ENCODE measurements at places on chromosomes 2 and 18.

GRCh38 chr18:45303026-45303425 is 312.2 kb upstream of the SLC14A2 start:
- no peak for DNase-seq

- DNase-seq, result no peak
Observed at GRCh38 chr18:13641551-13642439, 84.6 kb downstream of the FAM210A start.

- DNase-seq, result no peak
Observed at GRCh38 chr2:178514664-178515063, 34.4 kb downstream of the PLEKHA3 start.

GRCh38 chr2:205403244-205403825 is 279.0 kb upstream of the NRP2 start:
- DNase-seq, result peak; percentile 27

DNA sequence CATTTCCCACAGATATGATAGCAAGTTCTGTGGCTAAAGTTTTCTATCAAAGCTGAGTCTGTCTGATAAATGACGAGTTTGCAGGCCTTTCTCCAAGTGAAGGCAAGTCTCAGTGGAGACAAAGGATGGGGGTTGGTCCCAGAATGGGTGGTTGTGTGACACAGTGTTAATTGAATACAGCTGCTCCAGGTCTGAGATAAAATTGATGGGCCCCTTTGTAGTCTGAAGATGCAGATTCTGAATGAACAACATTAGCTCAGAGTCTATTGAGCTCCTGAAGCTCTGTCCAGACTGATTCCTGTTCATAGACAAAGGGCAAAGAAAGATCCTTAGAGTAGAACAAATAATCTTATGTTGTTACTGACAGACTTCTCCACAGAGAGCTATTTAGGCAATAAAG is 296.9 kb upstream of the CYRIA start:
- no peak for DNase-seq

DNA sequence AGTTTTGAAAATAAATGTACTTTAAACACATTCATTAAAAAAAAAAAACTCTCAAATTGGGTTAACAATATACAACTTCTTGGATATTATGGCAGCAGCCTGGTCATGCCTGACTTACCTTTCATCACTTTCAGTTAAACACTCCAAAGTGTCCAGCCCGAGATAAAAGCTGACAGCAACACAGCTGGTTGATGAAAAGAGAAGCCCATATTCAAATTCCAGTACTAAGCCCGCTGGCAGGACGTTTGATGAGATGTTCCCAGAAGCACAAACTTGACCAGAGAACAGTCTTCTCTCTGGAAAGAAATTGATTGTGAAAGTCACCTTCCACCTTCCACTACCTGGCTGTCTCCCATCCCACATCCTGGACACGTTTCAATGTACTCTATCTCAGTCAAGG is 586.3 kb downstream of the TDRD15 start:
- no peak for DNase-seq

- no peak for DNase-seq
Observed at GRCh38 chr2:84939426-84940087, 31.4 kb upstream of the KCMF1 start.

DNA sequence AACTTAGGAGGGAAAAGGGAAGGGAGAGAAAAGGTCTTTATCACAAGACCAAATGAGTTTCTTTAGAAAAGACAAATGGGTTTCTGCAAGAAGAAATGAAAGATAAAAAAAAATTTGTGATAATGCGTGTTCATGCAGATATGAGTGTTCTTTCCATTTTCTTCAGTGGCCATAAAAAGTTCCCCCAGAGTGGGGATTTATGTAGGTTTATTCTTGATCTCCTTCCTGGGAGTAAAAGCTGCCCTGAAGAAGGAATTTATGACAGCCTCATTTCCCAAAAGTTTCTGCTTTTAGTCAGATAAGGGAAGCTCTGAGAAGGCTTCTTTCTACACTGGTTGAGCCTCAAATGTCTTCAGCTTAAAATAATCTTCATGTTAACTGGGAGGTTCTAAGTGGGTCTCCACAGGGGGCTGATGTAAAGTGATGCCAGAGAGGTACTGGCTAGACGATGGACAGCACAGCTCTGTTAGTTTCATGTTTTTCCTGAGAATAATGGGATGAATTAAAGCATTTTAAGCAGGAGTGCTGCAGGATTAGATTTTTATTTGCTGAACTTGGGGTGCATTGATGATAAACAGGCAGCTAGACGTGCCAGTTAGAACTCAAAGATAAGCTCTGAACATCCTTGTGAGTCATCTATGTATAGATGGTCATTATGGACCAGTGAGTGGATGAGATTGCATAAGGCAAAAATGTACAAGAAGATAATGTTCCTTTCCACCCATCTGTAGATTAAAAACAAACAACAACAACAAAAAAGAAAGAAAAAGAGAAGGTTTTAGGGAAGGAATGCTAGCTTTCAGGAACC is 99.4 kb upstream of the MSH2 start:
- DNase-seq, result no peak

- no peak for DNase-seq
Observed at GRCh38 chr2:26666671-26667070, 25.5 kb upstream of the CIB4 start.

GRCh38 chr2:201275069-201275468 is 14.7 kb downstream of the CASP8 start:
- no peak for DNase-seq

- no peak for DNase-seq
Observed at GRCh38 chr2:72712977-72713376, 112.9 kb downstream of the EXOC6B start.

- peak; percentile 1 for DNase-seq
Observed at GRCh38 chr2:71348302-71348701, 16.7 kb downstream of the ZNF638 start.

DNA sequence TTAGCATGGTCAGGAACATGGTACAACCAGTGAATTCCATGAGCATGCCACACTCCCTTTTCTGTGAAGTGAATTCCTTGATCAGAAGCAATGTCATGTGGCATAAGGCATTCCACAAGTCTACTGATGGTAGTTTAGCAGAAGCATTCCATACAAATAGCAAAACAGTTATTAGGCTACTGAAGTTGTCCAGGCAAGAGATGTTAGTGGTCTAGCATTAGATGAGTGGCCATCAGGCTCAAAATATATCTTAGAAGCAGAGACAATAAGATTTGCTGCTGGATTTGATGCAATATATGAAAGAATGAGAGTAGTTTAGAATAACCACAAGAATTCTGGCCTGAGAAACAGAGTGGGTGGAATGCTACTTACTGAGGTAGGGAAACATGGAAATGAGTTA is 355.3 kb upstream of the NRXN1 start:
- peak; percentile 72 for DNase-seq

DNA sequence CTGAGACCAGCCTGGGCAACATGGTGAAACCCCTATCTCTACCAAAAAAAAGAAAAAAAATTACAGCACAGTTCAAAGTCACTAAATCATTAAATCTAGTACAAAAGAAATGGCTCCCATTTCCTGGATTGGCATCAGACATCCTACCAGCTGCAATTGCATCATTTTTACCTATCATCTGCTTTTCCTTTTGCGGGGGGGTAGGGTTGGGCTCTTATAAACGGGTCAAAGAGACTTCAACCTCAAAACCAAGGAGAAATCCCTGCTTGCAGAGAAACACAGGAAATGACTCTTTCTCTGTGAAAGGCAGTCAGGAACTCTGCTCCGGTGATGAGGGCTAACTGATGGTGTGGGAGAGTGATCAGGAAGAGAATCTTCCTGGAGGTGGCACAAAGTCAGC is 45.3 kb upstream of the RFX8 start:
- no peak for DNase-seq

DNA sequence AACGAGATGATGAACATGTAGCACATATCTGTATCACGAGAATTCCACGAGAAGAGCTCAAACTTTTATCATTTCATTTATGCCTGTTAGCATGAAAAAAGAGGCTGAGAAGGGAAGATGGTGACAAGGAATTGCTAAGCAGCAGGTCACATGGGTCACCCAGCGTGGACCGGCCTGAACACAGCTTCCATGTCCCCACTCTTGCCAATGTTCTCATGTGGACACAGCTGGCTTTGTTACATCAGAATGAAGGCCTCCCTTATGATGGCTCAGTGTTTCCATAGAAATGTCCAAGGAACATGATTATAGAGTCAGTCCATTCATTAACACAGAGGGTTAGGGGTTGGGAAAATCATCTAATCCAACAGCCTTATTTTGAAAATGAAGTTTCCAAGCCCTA is 215.4 kb downstream of the CMPK2 start:
- DNase-seq, result no peak

DNA sequence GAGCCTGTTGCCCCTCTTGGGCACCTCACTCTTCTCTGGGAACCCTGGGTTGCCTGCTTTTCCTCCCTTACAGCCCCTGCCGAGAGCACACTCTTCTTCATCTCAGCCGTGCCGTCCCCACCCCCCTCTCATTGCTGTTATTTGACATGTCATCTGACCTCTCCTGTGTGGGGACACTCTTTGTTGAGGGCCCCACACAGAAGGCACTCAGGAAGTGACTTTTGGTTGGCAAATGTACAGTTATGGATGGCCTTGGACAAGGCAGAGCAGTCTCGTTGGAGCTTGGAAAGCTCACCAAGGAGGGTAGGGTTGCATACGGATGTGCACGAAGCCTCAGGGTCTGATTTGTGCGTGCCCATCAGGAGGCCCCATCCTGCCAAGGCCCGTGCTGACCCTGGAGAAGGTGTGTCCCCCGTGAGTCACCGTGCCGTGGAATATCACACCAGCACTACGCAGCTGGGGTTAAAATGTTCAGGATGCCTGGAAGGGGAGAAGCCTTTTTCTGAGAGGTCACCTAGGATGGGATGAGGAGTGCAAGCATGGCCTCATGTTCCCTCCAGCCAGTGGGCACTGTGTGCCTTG is 93.9 kb downstream of the CTIF start:
- no peak for DNase-seq

DNA sequence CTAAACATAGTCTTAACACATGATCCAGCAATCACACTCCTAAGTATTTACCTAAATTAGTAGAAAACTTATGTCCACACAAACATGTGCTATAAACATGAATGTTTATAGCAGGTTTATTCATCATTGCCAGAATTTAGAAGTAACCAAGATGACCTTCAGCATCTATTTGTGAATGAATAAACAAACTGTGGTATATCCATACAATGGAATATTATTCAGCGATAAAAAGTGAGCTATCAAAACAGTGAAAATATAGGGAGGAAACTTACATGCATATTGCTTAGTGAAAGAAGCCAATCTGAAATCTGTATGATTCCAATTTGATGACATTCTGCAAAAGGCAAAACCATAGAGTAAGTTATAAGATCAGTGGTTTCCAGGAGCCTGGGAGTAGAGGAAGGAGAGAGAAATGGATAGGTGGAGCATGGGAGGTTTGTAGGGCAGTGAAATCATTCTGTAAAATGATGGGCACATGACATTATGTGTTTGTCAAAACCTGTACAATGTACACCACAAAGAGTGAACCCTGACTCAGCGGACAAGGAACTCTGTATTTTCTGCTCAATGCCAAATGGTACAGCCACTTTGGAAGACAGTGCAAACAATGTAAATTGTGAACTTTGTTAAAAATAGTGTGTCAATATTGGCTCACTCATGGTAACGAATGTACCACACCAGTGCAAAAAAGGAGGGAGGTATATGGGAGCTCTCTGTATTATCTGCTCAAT is 61.9 kb upstream of the IGFBP2 start:
- no peak for DNase-seq

DNA sequence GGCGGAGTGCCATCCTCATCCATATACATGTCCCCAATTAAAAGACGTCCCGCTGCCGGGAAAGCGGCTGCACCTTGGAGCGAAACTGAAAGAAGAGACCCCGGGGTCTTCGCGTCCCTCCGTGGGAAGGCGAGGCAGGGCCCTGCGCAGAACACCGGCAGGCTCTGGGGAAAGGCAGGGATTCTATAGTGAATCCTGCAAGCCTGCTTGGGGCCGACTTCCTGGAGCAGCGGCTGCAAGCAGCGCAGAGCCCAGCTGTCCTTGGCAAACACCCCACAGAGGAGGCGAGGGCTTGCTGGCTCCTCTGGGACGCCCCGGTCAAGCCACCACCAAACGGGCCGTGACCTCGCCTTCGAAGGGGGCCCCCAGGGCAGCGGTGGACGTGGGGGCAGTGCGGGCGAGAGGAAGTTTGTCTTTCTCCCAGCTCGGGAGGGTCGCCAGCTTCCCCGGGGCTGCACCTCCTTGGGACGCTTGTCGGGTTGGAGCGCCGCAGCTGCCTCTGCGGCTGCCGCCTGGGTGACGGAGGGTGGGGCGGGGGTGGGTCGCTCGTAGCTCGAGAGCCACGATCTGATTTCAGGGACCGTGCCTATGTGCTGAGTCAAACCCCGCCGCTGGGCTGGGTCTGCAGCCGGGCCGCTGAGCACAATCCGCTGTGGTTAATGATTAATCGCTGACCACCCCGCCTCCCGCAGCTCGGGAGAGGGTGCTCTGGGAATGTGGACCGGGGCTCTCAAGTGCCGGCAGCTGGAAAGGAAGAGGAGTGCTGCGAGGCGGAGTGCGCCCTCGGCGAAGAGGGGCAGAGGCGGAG is 486 bp upstream of the GPR39 start:
- DNase-seq, result peak; percentile 93

- DNase-seq, result no peak
Observed at GRCh38 chr2:208074610-208075356, 49.5 kb upstream of the PLEKHM3 start.

DNA sequence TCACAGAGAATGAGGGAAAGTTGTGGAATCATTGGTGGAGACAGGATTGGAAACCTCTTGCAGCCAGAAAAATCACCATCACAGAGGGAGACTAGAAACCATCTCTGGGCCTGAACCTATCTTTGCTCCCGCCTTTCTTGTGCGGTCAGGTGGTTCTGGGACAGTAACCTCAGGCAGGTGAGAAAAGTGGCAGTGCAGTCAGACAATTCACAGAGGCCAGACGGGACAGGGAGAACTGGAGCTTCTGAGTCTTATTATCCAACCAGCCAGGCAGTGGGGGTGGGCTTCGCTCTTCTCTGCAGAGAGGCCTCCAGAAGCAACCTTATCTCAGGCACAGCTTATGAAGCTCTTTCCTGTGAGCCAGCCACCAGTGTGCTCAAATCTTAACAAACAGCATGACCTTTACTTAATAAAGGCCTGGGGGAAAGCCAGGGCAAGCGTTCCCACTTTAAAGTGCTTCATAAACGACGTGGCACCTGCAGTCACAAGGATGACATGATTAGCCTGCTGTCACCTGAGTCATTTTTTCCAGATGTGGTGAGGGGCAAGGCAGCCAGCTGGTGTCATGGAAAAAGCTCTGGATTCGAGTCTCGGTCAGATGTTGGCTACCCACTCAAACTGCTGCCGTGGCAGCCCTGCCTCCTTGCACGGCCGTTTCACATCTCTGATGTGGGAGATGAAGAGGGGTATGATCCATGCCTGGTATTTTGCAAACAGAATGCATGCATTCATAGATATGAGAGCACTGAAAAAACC is 109.7 kb downstream of the B3GNT2 start:
- no peak for DNase-seq

- DNase-seq, result no peak
Observed at GRCh38 chr2:204984518-204984917, 439.2 kb downstream of the PARD3B start.

DNA sequence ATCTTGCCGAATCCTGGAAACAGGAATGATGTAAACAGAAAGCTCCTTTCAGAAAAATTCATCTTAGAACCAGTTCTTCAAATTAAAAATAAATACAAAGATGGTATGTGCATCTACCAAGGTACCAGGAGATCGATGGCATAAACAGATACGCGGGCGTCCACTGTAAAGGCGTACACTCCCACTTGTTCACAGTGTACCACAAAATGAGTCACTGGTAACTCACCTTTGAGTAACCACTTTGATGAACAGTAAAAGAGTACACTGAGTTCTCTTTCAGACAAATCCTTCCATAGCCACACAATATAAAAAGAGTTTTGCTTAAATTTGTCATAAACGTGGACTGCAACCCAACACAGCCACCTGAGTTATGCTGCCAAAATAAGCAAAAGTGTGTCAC is 128.3 kb downstream of the DNER start:
- no peak for DNase-seq
